ENCODE measurements at places on chromosomes 1 and 21. TPM values are rescaled to one million over a fixed set of nuclear protein-coding genes. Genes with fewer than 3 reads are reported as not detected.

DNA sequence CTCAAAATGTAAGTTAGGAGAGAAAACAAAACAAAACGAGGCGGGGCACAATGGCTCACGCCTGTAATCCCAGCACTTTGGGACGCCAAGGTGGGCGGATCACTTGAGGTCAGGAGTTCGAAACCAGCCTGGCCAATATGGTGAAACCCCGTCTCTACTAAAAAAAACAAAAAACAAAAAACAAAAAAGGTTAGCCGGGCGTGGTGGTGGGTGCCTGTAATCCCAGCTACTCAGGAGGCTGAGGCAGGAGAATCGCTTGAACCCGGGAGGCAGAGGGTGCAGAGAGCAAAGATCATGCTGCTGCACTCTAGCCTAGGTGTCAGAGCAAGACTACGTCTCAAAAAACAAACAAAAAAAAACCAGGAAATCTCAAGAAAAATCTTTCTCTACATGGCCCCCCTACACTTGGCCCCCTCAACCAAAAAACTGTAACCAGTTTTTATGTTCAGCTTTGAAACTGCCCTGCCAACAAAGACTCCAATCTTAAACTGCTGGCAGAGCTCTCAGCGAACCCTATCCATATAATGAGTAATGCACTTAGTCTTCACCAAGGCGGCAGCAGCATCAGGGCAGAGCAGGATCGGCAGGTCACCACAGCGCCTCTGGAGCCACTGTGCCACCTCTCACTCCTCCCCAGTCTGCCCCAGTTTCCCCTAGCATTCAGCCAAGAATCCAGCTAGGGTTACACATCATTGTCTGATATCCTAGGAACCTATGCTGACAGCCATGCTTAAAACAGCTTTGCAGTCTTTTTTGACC is 71.7 kb downstream of the JAK1 start:
- no peak for DNase-seq

GRCh38 chr1:47468709-47469389 is 31.0 kb downstream of the FOXD2 start:
- no peak for DNase-seq

SPRR2B gene
- not detected for total RNA-seq

OR2L3 gene
- not detected for total RNA-seq

DENND2D gene
- total RNA-seq: 31.9 TPM
